AML-193 (cell line): ENCODE measurements at places on chromosomes 12 and 14.

DNA sequence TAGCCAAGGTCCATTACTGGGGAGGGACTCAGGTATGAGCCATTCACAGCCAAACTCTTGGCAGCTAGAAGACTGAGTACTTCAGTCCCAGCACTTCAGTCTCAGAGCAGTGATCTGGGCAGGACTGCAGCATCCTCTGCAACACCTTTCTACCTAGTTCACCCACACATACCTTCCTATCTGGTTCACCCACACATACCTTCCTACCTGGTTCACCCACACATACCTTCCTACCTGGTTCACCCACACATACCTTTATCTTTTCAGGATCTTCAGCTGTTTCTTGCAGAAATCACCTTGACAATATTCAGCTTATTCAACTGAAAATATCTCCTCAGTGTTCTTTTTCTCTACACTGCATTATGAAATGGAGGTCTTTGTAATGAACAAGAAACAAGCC lies 101.3 kb downstream of the SRGAP1 start:
- no peak for DNase-seq

DNA sequence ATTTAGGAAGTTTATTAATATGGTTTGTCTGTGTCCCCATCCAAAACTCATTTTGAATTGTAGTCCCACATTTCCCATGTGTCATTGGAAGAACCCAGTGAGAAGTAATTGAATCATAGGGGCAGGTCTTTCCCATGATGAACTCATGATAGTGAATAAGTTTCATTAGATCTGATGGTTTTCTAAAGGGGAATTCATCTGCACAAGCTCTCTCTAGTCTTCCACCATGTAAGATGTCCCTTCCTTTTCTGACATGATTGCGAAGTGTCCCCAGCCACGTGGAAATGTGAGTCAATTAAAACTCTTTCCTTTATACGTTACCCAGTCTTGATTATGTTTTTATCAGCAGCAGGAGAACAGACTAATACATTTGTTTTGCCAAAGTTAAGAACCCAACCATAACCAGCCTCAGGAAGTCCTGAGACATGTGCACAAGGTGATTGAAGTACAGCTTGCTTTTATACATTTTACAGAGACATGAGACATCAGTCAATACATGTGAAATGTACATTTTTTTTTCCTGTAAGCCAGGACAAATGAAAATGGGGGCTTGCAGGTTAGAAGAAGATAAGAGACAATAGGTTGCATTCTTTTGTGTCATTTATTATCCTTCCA lies 1136.7 kb downstream of the TMEM121 start:
- DNase-seq = no peak

DNA sequence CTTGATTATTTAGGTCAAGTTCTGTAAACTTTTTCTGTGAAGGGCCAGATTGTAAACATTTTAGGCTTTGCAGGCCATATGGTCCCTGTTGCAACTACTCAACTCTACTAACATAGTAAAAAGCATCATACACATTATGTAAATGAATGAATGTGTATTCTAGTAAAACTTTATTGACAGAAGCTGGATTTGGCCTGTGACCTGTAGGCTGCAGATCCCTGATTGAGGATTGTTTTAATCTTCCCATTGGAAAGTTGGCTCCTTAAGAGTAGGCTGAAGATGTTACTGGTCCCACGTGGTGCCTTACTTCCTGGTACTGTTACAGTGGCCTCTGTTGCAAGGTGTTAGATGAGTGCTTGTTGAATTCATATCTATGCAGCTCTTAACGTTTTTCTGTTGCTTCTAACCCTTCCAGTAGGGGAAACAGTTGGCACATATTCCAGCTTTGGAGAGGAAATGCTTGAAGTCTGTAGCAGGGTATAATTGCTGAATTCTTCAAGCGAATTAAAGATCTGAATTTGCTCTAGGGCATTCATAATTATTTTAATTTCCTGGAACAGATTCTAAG lies 133.6 kb upstream of the DNM1L start:
- no peak for DNase-seq

- no peak for DNase-seq
These were observed 8.3 kb downstream of the ABHD4 start for GRCh38 chr14:22606380-22606779.

DNA sequence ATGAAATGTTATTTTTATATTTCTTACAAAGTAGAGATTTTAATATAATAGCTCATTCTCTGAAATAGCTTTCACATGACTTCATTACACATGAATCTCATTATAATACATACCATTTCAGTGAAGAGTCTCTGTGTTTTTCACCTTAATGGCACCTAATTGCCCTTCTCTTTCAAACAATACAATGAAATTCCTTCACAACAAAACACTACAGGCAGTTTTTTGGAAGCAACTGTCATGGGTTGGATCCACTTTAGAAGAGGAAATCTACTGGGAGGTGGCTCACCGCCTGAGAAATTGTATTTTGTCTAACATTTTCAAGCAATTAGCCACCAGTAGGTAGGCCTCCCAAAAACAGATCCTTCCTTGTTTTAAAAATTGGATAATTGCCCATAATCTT lies 40.3 kb upstream of the RGS6 start:
- no peak for DNase-seq

GRCh38 chr12:54572881-54573280 lies 15.6 kb downstream of the PPP1R1A start:
- DNase-seq = no peak

GRCh38 chr14:101049942-101050341 lies 146.4 kb upstream of the RTL1 start:
- no peak for DNase-seq

- no peak for DNase-seq
These were observed 119.7 kb upstream of the HIF1A start for GRCh38 chr14:61575551-61576150.

DNA sequence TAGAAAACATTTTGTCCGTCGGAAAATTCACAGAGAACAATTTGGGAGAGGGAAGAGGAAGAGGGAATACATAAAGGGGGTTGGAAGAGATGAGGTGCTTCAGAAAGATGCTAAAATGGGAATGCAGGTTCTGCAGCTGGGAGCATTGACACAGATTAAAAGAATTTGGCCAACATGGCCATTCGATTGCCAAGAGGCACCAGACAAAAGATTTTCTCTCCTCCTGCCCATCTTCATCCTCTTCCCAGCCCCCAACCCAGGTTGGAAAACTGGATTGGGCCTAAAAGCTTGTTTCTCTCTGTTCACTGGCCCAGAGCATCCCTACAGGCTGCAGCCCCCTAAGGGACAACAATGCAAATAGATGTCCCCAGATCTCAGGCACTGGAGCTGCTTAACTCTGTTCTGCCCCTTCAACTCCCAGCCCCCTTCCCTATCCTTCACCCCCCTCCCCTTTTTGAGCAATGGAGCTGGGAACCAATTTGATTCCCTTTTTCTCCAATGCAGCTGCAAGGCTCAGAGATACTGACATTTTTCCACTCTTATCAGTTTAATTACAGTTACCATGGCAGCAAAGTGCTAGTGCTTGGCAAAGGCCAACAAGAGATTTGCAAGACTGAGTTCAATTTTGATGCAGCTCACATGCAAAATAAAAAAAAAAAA lies 1.9 kb downstream of the LMO3 start:
- DNase-seq = no peak

GRCh38 chr12:60263161-60263560 lies 667.3 kb downstream of the SLC16A7 start:
- DNase-seq = no peak

- DNase-seq = no peak
These were observed 149.7 kb downstream of the NTF3 start for GRCh38 chr12:5581616-5582015.

GRCh38 chr14:102568115-102568614 lies 24.3 kb upstream of the RCOR1 start:
- no peak for DNase-seq

GRCh38 chr12:79402606-79403005 lies 288.2 kb downstream of the PAWR start:
- no peak for DNase-seq

- DNase-seq = peak; percentile 23
These were observed 19.8 kb downstream of the KRT80 start for GRCh38 chr12:52171950-52172512.
